SJSA1 (cell line): ENCODE measurements at places on chromosomes 16 and 17.
A peak's percentile ranks its signal among the peaks of the same experiment; 100 is the strongest.

GRCh38 chr16:30380072-30380802 lies 2.1 kb downstream of the SEPTIN1 start:
- no peak for DNase-seq

- no peak for DNase-seq
Measured at GRCh38 chr16:22330326-22330725, 33.1 kb downstream of the POLR3E start.

- DNase-seq, result no peak
Measured at GRCh38 chr17:74139120-74139519, 64.4 kb upstream of the RPL38 start.

DNA sequence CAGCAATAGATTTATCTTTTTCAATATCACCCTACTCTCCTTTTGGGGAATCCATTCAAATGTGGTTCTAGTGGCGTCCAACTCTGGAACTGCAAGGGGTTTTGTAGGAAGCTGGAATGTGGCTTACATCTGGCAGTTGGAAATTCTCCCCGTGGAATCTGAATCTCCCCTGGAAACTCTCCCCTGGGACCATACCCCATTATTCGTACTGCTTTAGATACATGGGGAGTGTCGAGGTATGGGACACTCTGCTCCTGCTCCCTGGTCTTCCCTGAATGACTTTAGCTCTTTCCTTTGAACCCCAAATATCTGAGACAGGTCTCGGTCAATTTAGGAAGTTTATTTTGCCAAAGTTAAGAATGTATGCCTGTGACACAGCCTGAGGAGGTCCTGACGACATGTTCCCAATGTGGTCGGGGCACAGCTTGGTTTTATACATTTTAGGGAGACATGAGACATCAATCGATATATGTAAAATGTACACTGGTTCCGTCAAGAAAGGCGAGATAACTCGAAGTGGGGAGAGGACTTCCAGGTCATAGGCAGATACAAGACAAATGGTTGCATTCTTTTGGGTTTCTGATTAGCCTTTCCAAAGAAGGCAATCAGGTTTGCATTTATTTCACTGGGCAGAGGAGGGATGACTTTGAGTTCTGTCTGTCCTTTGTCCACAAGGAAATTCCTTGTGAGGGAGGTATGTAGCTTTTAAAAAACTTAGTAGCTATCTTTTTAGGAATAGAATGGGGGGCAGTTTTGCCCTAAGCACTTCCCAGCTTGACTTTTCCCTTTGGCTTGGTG lies 89.1 kb upstream of the CORO6 start:
- DNase-seq, result no peak

DNA sequence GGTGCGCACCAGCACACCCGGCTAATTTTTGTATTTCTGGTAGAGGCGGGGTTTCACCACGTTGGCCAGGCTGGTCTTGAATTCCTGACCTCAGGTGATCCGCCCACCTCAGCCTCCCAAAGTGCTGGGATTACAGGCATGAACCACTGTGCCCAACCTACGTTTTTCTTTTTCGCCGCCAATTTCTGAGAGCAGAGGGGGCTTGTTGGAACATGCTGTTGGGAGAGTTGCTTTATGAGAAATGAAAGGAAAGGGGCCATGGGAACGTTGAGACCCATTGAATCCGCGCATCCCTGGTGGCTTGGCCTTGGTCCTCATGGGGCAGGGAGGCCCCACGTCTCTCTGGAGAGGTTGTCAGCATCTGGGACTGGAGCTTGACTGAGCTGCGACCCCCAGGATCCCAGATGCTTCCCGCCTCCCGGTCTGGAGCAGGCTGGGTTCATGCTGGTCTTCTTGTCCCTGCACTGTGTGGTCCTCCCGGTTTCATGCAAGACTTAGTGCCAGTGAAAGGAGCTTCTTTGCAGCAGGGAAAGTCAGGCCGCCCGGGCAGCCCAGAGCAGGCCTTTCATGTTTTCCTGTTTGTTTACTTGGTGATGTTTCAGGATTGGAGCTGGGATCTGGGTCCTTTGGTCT lies 22.8 kb downstream of the CRISPLD2 start:
- DNase-seq, result no peak

GRCh38 chr17:76040376-76040775 lies 13.3 kb upstream of the EVPL start:
- DNase-seq, result no peak

- peak; percentile 54 for DNase-seq
Measured at GRCh38 chr17:40903129-40903847, 18.2 kb upstream of the KRT20 start.

GRCh38 chr17:39916918-39917317 lies 1.5 kb downstream of the GSDMB start:
- no peak for DNase-seq

- DNase-seq, result no peak
Measured at GRCh38 chr17:33109336-33110072, 117.9 kb downstream of the SPACA3 start.

GRCh38 chr16:23024044-23024443 lies 125.2 kb downstream of the USP31 start:
- no peak for DNase-seq

DNA sequence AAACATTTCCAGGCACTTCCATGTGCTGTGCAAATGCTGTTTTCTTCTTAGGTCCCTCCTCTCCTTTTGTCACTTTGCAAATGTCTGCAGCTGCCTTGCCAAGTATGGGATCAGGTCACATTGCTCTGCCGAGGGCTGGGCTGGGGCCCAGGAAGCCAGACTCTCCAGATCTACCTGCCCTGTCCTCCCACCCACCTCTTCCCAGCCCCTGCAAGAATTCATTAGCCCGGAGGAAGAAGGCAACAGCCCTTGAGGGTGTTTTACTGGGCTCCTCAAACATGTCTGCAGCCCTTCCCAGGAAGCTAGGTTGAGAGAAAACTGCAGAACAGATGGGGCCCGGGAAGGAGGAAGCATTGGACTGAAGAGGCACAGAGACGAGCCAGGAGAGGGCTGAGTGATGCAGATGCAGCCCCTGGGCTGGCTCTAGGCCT lies 47.1 kb downstream of the WSB1 start:
- no peak for DNase-seq

DNA sequence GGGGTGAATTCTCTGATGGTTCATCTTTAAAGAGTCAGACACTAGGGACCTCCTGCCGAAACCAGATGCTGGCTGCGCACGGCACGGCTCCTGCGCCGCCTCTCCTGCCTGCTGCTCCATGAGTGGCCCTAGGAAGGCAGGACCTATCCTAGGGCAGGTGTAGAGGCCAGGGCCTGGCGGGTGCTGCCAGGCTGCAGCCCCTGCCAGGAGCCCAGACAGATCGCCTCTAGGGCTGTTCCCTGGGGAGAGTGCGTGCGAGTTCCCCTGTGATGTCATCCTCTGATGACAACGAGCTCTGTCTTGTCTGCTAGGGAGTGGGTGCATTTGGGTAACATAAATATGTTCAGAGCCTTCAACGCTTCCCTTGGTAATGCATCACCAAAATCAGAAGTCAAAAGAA lies 23.9 kb downstream of the SLC38A10 start:
- no peak for DNase-seq

DNA sequence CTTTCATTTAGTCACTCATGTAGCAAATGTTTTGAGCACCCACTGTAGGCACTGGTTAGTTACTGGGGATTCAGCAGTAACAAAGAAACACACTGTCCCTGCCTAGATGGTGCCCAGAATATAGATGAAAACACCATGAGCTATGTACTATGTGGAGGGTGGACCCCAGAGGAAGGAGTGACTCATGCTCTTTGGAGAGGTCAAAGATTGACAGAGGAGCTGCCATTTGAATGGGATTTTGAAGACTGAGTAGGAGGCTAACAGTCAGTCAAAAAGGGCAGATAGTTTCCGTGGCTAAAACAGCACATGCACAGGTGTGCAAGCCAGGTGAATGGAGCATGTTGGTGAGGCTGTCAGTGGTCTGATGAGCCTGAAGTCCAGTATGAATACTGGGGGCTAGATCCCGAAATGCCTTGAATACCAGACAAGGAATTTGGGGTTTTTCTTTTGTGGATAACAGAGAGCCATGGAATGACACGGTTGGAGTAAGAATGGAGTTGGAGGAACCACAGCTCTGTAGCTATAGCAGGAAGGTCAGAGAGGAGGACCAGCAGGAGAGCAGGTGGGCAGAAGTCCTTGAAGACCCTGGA lies 6.1 kb downstream of the IL21R start:
- peak; percentile 20 for DNase-seq
